ENCODE measurements at places on chromosomes 4 and X. TPM values are rescaled to one million over a fixed set of nuclear protein-coding genes. Genes with fewer than 3 reads are reported as not detected.

The NPY1R gene
- total RNA-seq = not detected

The BGN gene
- total RNA-seq = 70.9 TPM

The ADH1A gene
- total RNA-seq = not detected

The CLNK gene
- total RNA-seq = not detected

The GPR119 gene
- total RNA-seq = not detected

The C4orf36 gene
- total RNA-seq = 0.38 TPM
